Fibroblast of lung (primary cell): ENCODE measurements at places on chromosomes 13 and 19. TPM values are rescaled to one million over a fixed set of nuclear protein-coding genes. Genes with fewer than 3 reads are reported as not detected.
A peak's percentile ranks its signal among the peaks of the same experiment; 100 is the strongest.

The IL12RB1 gene
- under 0.01 and 0.50 TPM in 2 replicates for total RNA-seq

The CADM4 gene
- 1.5 and 2.1 TPM in 2 replicates for total RNA-seq

The C19orf73 gene
- 0.51 and 0.83 TPM in 2 replicates for total RNA-seq

The ZNF583 gene
- 5.4 TPM in 2 replicates for total RNA-seq

The SLC25A41 gene
- total RNA-seq: under 0.01 and 0.26 TPM in 2 replicates

- no peaks in the 10 kb centered on the region for H3K36me3 ChIP-seq
- no peak for DNase-seq
Measured at GRCh38 chr19:17677002-17677401, 11.2 kb downstream of the UNC13A start.

DNA sequence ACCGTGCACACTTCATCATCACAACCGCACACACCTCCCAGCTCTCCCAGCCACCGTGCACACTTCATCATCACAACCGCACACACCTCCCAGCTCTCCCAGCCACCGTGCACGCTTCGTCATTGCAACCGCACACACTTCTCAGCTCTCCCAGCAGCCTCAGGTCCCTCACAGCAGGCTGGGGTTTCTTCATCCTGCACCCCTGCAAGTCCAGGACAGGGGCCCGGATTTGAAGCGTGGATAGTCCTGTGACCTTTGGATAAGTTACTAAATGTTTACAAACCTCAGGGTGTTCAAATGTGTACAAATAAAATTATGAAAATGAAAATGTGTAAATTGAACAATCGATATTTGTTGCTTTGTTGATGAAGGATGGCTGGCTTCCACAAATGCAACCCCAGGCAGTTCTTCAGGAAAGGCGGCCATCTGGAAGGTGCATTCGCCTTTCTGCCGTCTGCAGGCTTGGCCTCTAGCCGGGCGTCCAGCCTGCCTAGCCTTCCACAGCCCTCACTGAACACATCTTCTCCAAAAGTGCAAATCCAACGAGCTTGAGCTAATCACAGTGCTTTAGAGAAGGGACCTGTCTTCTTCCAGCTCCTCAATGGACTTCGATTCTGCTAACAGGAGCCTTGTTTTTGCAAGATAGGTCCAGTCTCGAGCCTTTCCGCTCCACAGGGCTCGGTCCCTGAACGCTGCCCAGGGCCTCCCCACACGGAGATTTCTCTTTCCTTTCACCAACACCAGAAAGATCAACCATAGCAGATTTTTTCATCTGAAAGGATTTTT is 74.2 kb downstream of the SPACA7 start:
- H3K27ac ChIP-seq: no peak overlapping the region
- H3K27me3 ChIP-seq: no peaks in the 10 kb centered on the region
- no peaks in the 10 kb centered on the region for H3K4me1 ChIP-seq
- no peak for DNase-seq
- no peak overlapping the region for H3K4me3 ChIP-seq

DNA sequence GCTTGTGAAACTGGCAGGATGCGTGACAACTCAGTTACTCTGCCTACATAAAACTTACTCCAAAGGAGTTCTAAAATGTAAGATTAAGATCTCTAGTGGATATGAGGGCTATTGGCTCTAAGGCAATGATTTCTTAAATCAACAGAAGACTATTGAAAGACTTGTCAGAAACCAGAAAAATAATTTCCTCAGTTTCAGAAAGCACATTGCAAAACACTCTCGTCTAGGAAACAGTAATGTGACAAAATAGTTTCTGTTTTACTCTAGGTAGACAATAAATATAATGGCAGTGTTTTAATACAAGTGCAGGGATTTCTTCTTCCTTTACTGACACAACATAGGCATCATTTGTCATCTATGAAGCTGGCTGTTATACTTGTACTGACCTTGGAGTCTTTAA is 230.1 kb downstream of the KCTD12 start:
- H3K36me3 ChIP-seq: no peaks in the 10 kb centered on the region
- no peak overlapping the region for H3K4me3 ChIP-seq
- H3K27ac ChIP-seq: no peak overlapping the region

DNA sequence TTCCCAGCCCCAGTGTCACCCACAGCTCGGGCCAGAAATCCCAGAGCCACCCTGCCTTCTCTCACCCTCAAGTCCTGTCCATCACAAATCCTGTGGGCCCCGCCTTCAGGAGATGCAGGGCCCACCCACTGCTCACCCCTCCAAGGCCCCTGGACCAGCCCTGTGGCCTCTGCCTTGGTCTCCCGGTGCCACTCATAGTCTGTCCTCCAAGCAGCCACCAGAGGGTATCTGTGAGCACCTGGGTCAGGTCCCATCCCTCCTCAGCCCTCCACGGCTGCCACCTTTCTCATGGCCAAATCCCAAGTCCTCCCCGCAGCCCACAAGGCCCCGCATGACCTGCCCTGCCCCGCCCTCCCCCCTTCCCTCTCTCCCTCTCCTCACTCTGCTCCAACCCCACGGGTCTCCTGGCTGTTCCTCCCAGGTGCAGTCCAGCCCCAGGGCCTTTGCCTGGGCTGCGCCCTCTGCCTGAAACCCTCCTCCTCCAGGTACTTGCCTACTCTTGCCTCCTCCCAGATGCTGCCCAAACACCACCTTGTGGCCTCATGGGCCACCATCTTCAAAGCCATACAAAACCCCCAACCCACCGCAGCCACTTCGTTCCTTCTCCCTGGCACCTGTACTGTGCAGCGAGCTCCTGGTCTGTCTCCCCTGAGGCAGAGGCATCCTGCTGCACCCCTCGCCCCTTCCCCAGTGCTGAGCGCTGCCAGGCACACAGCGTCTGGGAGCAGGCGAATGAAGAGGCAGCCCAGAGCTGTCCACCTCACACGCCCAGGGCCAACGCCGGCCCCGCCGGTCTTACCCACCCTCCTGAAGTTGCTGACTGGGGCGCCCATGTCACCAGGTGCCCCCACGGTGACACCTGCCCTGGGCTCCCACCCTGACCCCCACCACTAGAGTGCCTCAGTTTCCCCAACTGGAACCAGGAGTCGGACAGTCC is 13.2 kb upstream of the UQCR11 start:
- H3K4me1 ChIP-seq: no peaks in the 10 kb centered on the region
- no peak overlapping the region for H3K27ac ChIP-seq
- H3K4me3 ChIP-seq: no peak overlapping the region

- no peaks in the 10 kb centered on the region for H3K27me3 ChIP-seq
- H3K4me1 ChIP-seq: no peaks in the 10 kb centered on the region
- no peak overlapping the region for H3K27ac ChIP-seq
- H3K36me3 ChIP-seq: no peaks in the 10 kb centered on the region
Measured at GRCh38 chr13:109611912-109612691, 174.3 kb downstream of the IRS2 start.

DNA sequence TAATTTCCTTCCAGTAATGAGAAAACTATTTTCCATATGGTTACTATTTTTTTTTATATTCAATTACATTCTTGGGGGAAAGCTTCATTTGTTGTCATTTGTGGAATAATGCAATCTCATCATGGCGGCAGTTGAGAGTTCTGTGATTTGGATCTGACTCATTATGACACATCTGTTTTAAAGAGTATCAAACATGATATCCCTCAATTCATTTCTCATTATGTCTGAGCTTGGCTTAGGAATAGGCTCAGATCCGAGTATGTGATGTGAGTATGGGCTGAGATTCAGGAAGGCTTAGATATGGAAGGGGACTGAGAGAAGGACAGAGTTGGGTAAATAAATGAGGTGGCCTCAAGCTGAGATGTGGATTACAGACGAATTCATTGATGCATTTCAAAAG is 64.4 kb downstream of the POSTN start:
- DNase-seq: peak; percentile 92
- no peaks in the 10 kb centered on the region for H3K27me3 ChIP-seq
- H3K27ac ChIP-seq: peak overlapping the region; percentile 82
- peaks cover 4% of the 10 kb centered on the region for H3K4me1 ChIP-seq
- no peaks in the 10 kb centered on the region for H3K36me3 ChIP-seq
- H3K4me3 ChIP-seq: no peak overlapping the region

- H3K27ac ChIP-seq: no peak overlapping the region
- no peaks in the 10 kb centered on the region for H3K36me3 ChIP-seq
- H3K4me3 ChIP-seq: no peak overlapping the region
Measured at GRCh38 chr19:51359294-51359693, 6.9 kb downstream of the ETFB start.

DNA sequence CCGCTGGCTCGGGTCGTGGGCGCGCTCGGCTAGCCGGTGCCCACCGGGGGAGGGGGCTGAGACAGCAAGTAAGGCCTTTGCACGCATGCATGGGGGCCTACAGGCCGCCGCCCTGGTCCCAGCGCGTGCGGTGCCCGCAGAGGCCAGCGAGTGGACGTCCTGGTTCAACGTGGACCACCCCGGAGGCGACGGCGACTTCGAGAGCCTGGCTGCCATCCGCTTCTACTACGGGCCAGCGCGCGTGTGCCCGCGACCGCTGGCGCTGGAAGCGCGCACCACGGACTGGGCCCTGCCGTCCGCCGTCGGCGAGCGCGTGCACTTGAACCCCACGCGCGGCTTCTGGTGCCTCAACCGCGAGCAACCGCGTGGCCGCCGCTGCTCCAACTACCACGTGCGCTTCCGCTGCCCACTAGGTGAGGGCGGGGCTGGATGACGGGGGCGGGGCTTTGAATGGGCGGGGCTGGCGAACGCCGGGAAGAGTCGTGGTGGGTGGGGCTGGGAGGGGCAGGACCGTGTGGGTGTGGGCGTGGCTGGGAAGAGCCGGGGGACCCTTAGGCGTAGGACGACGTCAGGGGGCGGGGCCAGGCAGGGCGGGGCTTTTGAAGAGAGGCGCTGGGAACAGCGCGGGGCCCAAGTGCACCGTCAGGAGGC is 2.1 kb downstream of the CILP2 start:
- no peak overlapping the region for H3K27ac ChIP-seq
- DNase-seq: peak; percentile 61
- peaks cover 3% of the 10 kb centered on the region for H3K27me3 ChIP-seq
- no peaks in the 10 kb centered on the region for H3K4me1 ChIP-seq

GRCh38 chr13:113407531-113408393 is 43.8 kb upstream of the GRTP1 start:
- H3K4me1 ChIP-seq: peaks cover 15% of the 10 kb centered on the region
- H3K27ac ChIP-seq: no peak overlapping the region
- no peaks in the 10 kb centered on the region for H3K36me3 ChIP-seq
- no peaks in the 10 kb centered on the region for H3K27me3 ChIP-seq

GRCh38 chr19:307111-307531 is 15.9 kb upstream of the PLPP2 start:
- H3K4me1 ChIP-seq: no peaks in the 10 kb centered on the region
- DNase-seq: no peak
- no peak overlapping the region for H3K27ac ChIP-seq

DNA sequence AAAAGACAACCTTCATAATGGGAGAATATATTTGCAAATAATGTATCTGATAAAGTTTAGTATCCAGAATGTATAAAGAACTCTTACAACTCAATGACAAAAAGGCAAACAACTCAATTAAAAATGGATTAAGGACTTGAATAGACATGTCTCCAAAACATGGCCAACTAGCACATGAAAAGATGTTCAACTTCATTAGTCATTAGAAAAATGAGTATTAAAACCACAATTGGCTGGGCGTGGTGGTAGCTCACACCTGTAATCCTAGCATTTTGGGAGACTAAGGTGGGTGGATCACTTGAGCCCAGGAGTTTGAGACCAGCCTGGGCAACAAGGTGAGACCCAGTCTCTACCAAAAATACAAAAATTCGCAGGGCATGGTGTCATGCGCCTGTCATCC is 18.8 kb upstream of the ZMYM5 start:
- no peaks in the 10 kb centered on the region for H3K36me3 ChIP-seq
- H3K27ac ChIP-seq: no peak overlapping the region
- no peak for DNase-seq
- H3K4me3 ChIP-seq: no peak overlapping the region
- H3K4me1 ChIP-seq: no peaks in the 10 kb centered on the region
